Suprapubic skin (tissue), 4 donors: ENCODE measurements at places on chromosomes 4 and X. TPM values are rescaled to one million over a fixed set of nuclear protein-coding genes. Genes with fewer than 3 reads are reported as not detected.

KCND1 gene
- total RNA-seq: 2.8 TPM

ARHGAP36 gene
- total RNA-seq: not detected

RNF128 gene
- total RNA-seq: 13.5 TPM

BANK1 gene
- 0.81 TPM for total RNA-seq

PCDH19 gene
- total RNA-seq: 0.68 TPM

PAGE2 gene
- total RNA-seq: not detected

PDCL2 gene
- not detected for total RNA-seq

SMR3B gene
- not detected for total RNA-seq

TRO gene
- total RNA-seq: 3.3 TPM

ARSJ gene
- total RNA-seq: 3.8 TPM

HS3ST1 gene
- total RNA-seq: 0.40 TPM

CT47A7 gene
- total RNA-seq: not detected

TIGD2 gene
- 2.9 TPM for total RNA-seq

NXF2 gene
- total RNA-seq: not detected

CXorf65 gene
- total RNA-seq: not detected

LGI2 gene
- 0.72 TPM for total RNA-seq

SYTL5 gene
- total RNA-seq: 0.48 TPM

TMPRSS11F gene
- total RNA-seq: 20.1 TPM

FGFBP2 gene
- 8.6 TPM for total RNA-seq

AMBN gene
- total RNA-seq: not detected

DCX gene
- not detected for total RNA-seq

SATL1 gene
- not detected for total RNA-seq

P2RY4 gene
- total RNA-seq: 3.4 TPM

MAGEA2B gene
- not detected for total RNA-seq

ERAS gene
- total RNA-seq: not detected
